ENCODE measurements at places on chromosomes 4 and X.

GRCh38 chr4:96652158-96652557 is 812.3 kb downstream of the PDHA2 start:
- H3K4me3 ChIP-seq: no peak overlapping the region
- no peak overlapping the region for H3K27ac ChIP-seq
- no peaks in the 10 kb centered on the region for H3K4me1 ChIP-seq
- H3K27me3 ChIP-seq: no peaks in the 10 kb centered on the region
- H3K36me3 ChIP-seq: no peaks in the 10 kb centered on the region

GRCh38 chr4:99159699-99160098 is 15.6 kb upstream of the ADH4 start:
- no peaks in the 10 kb centered on the region for H3K4me1 ChIP-seq
- no peaks in the 10 kb centered on the region for H3K36me3 ChIP-seq
- no peak overlapping the region for H3K27ac ChIP-seq
- H3K27me3 ChIP-seq: no peaks in the 10 kb centered on the region
- DNase-seq: peak; percentile 14

- no peaks in the 10 kb centered on the region for H3K36me3 ChIP-seq
- H3K27ac ChIP-seq: no peak overlapping the region
- H3K27me3 ChIP-seq: no peaks in the 10 kb centered on the region
- no peaks in the 10 kb centered on the region for H3K4me1 ChIP-seq
- no peak overlapping the region for H3K4me3 ChIP-seq
Observed at GRCh38 chrX:1491851-1492349, 39.2 kb upstream of the ASMTL start.

DNA sequence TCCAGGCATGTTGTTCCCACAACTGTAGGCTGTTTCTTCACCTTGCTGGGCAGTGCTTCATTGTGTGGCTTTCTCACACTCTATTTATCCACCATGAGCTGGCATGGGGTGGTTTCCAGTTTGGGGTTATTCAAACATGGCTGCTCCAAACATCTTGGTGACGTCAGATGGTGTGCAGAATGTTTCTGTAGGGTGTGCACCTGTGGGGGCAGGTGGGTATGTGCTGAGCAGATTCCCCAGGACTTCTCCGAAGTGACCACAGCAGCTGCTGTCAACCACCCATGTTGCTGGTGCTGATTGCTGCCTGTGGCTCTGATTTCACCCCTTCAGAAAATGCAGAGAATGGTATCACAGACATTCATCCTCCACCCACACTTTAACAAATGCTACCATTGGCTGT is 5.0 kb upstream of the PSAPL1 start:
- peaks cover 32% of the 10 kb centered on the region for H3K27me3 ChIP-seq
- peaks cover 8% of the 10 kb centered on the region for H3K4me1 ChIP-seq
- H3K36me3 ChIP-seq: no peaks in the 10 kb centered on the region
- H3K27ac ChIP-seq: no peak overlapping the region

DNA sequence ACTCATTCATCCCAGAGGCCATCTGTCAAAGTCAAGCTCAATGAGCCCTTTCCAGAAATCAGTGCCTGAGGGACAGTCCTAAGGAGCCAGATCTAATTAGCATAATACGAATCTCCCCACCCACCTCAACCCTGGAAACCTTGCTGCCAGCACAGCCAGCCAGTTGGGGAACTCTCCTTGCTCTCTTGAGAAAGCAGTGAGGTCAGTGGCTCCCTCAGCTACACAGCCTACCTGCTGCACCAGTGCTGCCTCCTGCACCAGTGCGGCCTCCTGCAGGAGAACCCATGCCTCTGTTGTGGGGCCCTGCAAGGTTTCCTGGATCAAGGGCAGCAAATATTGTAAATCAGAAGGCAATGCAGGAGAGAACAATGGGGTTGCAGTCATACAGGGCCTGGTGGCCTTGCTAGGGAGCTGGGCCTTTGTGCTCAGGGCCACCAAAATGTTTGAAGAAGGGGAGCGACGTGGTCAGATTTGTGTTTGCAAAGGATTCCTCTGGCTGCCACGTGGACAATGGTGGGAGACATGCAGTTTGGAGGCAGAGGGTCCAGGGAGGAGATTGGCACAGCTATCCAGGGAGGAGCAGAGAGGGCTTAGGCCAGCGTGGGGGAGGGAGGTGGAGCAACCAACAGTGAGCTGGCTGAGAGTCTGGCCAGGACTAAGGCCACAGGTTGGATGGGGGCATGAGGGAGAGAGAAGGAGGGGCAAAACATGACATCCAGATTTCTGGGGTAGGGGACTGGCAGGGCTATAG is 124.3 kb upstream of the MAMLD1 start:
- DNase-seq: no peak
- H3K27me3 ChIP-seq: no peaks in the 10 kb centered on the region
- H3K4me3 ChIP-seq: no peak overlapping the region
- H3K27ac ChIP-seq: no peak overlapping the region
- H3K36me3 ChIP-seq: no peaks in the 10 kb centered on the region

DNA sequence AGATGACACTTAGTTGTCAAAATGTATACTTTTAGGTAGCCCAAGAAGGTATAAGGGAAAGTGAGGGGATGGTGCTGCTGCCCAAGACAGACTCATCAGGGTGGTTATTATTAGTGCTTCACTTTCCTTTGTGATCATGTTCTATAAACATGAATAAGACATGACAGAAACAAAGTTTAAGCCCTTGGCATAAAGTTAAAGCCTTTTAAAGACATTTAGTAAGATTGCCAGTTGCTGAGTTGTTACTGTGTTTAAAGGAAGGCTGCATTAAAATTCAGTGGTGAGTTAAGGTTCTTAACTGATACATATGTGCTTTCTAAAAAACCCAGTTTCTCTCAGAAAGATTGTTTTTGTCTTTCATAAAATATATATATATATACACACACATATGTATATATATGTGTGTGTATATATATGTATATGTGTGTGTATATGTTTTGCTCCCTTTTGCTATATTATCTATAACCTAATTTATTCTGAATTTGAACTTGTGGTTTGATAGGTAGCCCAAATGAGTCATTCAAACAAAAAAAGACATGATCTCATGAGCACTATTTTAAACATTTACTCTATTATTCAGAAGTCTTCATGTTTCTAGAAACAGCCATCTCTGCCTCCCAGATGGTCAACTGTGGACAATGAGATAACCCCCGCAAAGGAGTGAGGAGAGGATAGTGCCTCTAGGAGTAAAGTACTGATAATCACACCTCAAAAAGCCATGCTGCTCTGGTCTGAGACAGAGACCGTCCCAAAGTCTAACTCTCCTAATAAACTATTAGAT is 98.1 kb upstream of the OTUD4 start:
- H3K36me3 ChIP-seq: no peaks in the 10 kb centered on the region
- H3K4me3 ChIP-seq: no peak overlapping the region
- H3K27ac ChIP-seq: no peak overlapping the region
- H3K4me1 ChIP-seq: peaks cover 15% of the 10 kb centered on the region
- DNase-seq: no peak

DNA sequence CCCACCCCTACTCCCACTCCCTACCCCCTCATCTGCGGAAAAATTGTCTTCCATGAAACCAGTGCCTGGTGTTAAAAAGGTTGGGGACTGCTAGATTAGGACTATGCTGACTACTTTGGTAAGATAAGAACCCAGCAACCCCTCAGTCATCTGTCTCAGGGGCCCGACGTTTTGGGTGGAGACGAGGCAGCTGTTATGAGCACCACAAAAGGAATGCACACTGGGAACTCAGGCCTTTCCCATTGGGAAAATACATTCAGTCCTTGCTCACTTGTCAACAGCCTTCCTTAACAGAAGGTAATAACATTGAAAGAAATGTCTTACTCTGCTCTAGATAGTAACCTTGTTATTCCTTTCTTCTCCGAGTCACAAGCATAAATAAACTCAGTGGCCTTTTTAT is 310.8 kb downstream of the AFF2 start:
- peak; percentile 8 for DNase-seq
- H3K36me3 ChIP-seq: no peaks in the 10 kb centered on the region
- no peak overlapping the region for H3K4me3 ChIP-seq
- no peaks in the 10 kb centered on the region for H3K27me3 ChIP-seq

- peak overlapping the region; percentile 81 for H3K27ac ChIP-seq
- H3K4me3 ChIP-seq: peak overlapping the region; percentile 55
- H3K4me1 ChIP-seq: peaks cover 27% of the 10 kb centered on the region
- peak; percentile 62 for DNase-seq
- H3K36me3 ChIP-seq: no peaks in the 10 kb centered on the region
Observed at GRCh38 chr4:34181891-34182290, 2062.4 kb downstream of the ARAP2 start.
